Fibroblast of skin of back (primary cell): ENCODE measurements at places on chromosomes 6 and 20.

DNA sequence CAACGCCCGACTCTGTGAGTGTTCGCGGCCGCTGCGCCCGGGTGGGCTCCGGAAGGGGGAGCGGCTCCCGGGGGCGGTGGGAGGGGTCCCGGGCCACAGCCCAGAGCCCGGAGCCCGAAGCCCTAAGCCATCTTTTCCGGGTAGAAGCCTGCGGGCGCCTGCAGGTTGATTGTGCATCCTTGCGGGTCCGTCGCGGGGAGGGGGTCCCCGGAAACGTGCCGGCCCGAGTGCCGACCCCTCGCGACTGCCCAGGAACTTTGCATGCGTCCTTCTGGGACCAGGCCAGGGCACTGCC is 413 bp downstream of the PTPRA start:
- DNase-seq, result peak; percentile 62

- peak; percentile 30 for DNase-seq
Measured at GRCh38 chr6:31128093-31128676, 7.9 kb upstream of the CDSN start.

- DNase-seq, result no peak
Measured at GRCh38 chr20:57106692-57107091, 159.7 kb downstream of the BMP7 start.

DNA sequence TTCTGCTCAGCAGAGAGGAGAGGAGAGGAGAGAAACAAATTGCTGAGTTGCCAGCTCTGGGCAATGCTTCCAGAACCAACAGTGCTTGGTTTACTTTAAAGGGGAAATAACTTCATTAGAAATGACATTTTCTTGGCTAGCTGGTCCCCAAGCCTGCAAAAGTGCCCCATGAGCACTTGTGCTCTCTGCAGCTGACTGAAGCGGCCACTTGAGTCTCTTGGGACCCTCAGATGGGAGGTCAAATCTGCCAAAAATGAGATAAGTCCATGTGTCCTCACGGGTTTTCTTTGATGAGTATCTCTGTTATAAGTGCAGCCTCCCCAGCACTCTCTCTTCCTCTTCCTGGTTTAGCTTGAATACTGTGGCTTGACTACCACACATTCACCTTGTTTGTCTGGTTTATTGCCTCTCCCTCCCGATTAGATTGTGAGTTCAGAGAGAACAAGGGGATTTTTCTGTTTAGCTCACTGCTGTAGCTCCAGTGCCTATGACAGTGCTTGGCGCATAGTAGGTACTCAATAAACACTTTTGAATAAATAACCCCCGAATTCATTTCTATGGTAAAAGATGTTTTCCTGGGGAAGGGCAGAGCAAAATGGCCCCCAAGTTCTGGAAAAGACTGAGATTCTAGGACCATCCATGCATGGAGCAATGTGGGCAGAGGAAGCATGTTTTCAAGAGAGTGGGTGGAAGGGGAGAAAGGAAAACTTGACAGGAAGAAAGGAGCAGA is 7.0 kb upstream of the RIN2 start:
- DNase-seq, result no peak

- peak; percentile 42 for DNase-seq
Measured at GRCh38 chr20:59455402-59456341, 148.7 kb upstream of the PHACTR3 start.

GRCh38 chr6:83114164-83114563 is 46.7 kb downstream of the DOP1A start:
- peak; percentile 19 for DNase-seq

DNA sequence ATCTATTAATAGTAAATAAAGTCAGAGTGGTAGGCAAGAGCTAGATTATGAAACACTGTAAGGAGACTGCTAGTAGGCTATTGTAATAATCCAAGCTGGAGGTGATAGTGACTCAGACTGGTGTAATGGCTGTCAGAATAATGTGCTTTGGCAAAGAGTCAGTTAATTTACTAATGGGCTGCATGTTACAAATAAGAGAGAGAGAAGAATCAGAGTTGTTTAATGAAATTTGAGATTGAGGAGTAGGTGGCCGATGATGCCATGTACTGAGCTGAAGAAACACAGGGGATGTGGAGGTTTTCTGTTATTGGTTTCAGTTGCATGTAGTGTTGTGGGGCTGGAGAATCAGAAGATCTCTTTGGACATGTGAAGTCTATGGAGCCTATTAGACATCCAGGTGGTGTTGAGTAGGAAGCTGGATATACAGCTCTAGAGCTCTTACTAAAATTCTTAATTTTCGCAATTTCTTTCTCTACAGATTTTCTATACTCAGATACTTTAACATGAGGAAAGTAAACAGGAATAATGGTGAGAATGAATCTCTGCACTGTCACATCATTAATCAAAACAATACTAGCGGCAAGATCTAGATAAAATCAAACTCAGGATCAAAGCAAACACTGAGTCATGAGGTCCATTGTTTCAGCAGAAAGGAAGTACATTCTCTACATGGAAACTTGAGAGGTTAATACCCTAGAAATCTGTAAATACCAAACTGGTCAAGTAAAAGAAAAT is 167.7 kb downstream of the SIM1 start:
- DNase-seq, result peak; percentile 66

GRCh38 chr6:125044667-125045066 is 82.4 kb downstream of the RNF217 start:
- DNase-seq, result no peak

GRCh38 chr6:45044510-45045252 is 283.4 kb upstream of the RUNX2 start:
- peak; percentile 49 for DNase-seq
